NT2/D1 (cell line): ENCODE measurements at places on chromosomes 4 and X.

- DNase-seq: no peak
Observed at GRCh38 chr4:165931741-165932140, 58.7 kb downstream of the TLL1 start.

GRCh38 chr4:144357975-144358374 lies 217.5 kb upstream of the GYPA start:
- no peak for DNase-seq

- DNase-seq: no peak
Observed at GRCh38 chr4:31548021-31548420, 827.9 kb downstream of the PCDH7 start.

DNA sequence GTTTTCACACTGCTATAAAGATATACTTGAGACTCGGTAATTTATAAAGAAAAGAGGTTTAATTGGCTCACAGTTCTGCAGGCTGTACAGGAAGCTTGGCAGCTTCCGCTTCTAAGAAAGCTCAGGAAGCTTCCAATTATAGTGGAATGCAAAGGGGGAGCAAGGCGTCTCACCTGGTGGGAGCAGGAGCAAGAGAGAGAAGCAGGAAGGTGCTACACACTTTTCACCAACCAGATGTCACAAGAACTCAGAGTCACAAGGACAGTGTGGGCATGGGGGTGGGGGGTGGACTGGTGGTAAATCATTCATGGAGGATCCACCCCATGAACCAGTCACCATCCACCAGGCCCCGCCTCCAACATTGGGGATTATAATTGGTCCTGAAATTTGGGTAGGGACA lies 22.8 kb downstream of the HMGB2 start:
- no peak for DNase-seq

DNA sequence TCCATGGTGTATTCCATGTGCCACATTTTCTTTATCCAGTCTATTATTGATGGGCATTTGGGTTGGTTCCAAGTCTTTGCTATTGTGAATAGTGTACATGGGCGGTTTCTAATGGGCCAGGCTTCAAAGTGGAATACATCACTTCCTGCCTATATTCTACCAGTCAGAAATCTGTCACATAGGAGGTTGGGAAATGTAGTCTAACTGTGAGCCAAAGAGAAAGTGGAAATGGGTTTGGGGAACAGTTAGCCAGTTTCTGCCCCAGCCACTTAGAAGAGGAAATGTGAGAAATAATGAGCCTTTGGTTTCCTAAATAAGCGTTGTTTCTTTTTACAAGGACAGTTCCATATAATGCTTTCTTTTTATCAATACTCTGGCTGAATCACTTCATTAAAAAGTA lies 85.1 kb upstream of the AP1S2 start:
- no peak for DNase-seq

DNA sequence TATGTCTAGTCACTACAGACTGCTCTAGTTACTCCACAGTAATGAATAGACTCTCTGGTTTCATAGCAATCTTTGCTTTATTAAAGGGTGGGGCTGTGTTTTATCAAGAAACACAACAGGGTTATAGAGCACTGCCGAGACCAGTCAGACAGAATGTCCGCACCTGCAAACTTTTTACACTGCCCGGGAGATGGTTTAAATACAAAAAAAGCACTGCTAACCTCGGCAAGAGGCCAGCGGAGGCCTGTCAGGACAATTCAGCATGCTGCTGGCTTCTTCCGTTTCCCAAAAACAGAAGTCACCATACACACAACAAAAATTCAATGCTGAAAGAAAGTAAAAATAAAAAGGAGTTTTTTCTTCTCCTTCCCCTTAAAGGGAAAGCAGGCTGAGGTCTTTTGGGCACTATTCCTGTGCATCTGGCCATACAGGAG lies 67.4 kb downstream of the IRF2 start:
- DNase-seq: no peak

DNA sequence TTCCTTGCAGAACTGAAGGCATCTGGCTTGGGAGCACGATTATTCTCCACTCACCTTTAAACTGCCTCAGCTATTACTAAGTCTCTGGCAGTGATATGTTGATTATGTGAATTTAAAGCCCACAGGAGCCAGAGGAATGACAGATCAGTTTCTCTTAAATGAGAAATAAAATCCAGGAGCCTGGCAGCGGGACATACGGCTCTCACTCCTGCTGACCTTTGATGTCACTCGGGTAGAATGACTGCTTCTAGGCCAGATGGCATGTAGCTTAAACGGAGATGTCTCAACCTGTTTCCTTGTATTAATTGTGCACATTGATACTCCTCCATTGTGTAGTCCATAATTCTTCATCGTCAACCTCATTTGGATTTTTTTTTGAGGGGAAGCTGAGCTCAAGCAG lies 4.0 kb upstream of the CBLL2 start:
- DNase-seq: no peak

- no peak for DNase-seq
Observed at GRCh38 chr4:25484243-25484721, 107.2 kb downstream of the ANAPC4 start.

GRCh38 chrX:124383354-124383753 lies 37.0 kb downstream of the SH2D1A start:
- DNase-seq: no peak

DNA sequence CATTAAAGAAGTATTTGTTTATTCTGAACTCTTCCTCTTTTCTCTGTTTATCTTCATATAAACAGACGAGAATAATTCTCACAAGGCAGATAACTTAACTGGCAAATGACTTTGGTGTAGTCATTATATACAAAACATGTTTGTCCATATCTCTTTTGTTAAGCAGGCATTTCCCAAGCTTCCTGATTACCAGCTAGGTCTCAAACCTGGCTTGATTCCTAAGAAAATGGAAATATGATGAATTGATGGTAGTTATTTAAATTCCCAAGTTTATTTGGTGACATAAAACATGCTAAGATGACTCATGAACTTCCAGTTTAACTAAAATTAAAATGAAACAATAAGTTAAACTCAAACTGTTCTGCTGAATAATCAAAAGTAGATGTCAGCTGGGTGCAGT lies 96.8 kb downstream of the ARSJ start:
- DNase-seq: no peak

DNA sequence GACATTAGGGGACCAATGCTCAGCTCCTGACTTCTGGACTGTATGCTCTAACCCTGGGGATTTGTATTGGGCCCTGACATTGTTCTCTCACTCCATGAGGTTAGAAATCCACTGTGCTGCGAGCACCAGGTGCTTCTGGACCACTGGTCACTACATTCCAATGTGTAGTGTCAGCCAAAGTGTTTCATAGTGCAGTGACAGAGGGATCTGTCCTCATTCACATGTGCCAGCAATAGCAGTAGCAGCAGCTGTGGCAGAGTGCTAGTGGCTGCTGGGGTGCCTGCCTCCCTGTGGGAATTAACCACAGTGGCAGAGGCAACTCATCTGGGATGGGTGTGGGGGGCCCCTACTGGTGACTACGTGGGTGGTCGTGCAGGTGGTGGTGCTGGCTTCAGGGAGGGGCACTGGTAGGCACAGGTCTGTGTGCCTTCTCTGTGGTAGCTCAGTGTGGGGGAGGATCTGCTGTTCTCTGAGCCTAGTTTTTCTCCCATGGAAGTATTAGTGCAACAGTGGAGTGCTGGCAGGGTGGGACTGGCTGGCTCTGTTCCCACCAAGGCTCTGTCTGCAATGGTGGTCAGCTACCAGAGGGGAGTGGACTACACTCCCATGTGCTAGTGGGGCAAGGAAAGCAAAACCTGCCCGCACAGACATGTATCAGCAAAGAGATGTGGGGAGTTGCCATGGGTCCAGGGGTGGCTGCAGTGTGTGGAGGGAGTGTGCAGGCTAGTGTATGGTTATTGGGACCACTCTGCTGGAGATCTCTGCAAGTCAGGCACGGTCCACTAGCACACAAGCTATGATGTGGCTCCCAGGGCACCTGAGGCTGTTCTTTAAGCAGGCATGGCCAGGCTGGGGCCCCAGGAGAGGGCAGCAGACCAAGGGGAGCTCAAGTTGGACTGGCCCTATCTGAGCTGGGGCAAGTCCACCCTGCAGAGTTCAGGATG lies 78.5 kb downstream of the SCLT1 start:
- DNase-seq: no peak

GRCh38 chr4:150574678-150575077 lies 7.3 kb upstream of the MAB21L2 start:
- no peak for DNase-seq

GRCh38 chr4:73129319-73129718 lies 59.8 kb upstream of the COX18 start:
- DNase-seq: no peak

GRCh38 chr4:183318656-183319055 lies 1.4 kb downstream of the CLDN22 start:
- no peak for DNase-seq

GRCh38 chrX:51047950-51048349 lies 137.4 kb downstream of the BMP15 start:
- DNase-seq: no peak

DNA sequence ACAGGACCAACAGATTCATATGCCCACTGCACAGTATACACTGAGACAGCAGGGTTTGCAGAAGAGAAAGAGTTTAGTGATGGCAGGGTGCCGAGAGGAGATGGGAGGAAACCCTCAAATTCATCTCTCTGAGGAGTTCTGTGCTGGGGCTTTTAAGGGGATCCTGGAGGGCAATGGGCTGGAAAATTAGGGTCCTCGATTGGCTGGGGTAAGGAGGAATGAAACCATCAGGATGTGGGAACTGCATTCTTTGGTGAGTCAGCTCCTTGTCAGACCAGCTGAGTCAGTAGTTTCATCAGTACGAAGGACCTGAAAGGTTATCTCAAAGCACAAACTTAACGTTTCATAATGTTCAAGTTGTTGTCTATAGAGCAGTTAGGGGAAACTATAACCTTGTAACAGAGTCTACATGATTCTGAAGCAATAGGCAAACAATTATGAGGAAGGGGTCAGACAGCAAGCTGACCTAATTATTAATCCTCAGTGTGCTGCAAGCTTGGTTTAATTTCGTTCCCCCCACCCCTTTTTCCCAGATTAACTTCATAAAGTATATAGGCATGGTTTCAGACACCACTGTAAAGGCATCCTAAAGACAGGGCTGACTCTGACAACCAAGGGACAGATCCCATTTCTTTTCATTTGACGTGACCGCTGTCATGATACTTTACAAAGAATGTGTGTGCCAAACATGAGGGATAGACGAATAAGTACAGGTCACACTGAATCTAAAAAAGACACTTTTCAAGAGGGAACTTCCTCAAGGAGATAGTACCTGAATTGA lies 1.5 kb upstream of the MSMO1 start:
- no peak for DNase-seq

DNA sequence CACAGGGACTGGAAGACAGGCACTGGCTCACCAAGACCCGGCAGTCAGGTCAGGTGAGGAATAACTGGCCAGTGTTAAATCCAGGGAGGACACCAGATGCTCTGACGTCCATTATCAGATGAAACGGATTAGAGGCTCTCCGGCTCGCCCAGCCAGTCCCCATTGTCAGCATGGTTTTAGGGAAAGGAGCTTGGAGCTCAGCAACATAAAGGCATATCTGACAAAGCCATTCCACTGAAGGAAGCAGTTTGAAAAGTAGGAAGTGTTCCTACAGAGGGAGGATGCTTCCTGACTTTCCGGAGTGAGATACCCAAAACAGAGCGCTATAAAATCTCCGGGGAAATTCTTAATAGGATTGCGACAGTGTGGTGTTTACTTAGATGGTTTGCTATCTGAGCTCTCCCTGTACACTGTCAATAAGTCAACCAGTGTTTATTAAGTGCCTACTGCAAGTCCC lies 14.8 kb downstream of the NDNF start:
- DNase-seq: no peak

GRCh38 chrX:106707771-106708454 lies 18.6 kb upstream of the RNF128 start:
- DNase-seq: no peak

- DNase-seq: no peak
Observed at GRCh38 chr4:86683983-86684382, 89.9 kb downstream of the PTPN13 start.

DNA sequence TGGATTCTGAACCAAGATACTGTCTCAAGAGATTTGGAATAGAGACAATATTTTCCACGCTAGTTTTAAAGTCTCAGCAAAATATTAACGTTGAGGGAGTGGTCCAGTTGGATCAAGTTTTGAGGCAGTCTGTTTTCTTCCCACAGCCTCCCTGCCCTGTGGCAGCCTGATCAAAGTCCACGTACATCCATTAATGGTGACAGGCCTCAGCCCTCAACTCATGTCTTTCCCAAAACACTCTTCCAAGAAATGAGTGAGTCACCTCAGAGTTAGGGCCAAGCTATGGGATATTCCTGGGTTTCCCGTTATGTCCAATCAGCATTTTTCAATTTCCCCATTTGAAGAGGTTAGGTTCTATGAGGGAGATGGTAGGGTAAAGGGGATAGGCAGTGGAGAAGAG lies 28.5 kb downstream of the EGFL6 start:
- DNase-seq: no peak

- DNase-seq: no peak
Observed at GRCh38 chrX:70411475-70411874, 11.6 kb upstream of the GDPD2 start.

GRCh38 chr4:44210750-44211149 lies 237.9 kb downstream of the KCTD8 start:
- no peak for DNase-seq

- DNase-seq: no peak
Observed at GRCh38 chr4:143026459-143027170, 158.1 kb upstream of the USP38 start.
